ENCODE measurements at places on chromosomes 12 and 14.

DNA sequence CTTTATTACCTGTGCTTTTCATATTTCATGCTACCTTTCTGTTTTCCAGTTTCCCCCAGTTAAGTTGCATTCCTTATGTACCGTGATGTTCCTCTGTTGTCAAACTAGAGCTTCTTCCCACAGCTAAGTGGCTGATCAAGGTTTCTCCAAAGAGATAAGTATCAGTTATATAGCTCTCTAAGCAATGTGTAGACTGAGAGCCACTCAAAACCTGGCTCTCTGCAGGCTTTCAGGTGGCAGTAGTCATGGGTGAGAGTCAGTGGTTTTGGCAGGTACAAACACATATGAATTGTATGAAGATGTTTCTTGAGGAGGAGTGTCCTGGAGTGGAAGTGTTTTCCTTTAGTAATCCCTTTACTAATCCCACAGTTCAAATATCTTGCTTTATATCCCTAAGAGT is 28.4 kb downstream of the TXNRD1 start:
- DNase-seq = no peak

DNA sequence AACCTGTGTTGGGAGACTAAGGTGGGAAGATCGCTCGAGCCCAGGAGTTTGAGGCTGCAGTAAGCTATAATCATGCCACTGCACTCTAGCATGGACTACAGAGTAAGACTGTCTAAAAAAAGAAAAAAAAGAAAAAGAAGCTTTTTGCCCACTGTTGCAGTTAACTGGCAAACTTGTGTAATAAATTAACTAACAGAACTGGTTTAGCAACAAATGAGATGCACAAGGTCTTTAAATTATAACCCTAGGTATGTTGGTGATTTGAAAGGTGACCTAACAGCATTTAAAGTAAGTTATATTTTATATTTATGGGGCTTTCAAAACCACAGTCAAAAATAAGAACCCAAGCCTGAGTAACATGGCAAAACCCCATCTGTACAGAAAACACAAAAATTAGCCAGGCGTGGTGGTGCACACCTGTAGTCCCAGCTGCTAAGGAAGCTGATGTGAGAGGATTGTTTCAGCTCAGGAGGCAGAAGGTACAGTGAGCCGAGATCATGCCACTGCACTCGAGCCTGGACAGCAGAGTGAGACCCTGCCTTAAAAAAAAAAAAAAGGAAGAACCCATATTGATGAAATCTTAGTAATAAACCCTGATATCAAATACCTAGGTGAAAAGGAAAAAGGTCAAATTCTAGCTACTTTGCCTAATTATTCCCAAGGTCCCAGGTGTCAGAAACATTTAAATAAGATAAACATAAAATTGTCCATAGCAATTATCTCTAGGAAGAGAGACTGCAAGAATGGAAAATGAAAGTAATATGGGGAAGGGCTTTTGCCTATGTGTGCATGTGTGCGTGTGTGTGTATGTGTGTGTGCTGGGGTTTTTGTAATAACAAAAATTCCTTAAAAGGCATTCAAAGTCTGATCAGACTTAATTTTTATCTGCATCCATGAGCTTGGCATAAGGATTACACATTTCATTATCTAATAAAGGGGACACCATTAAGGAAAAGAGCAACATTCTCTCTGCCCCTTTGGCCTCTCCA is 15.4 kb downstream of the SYNE2 start:
- no peak for DNase-seq

- no peak for DNase-seq
Measured at GRCh38 chr12:78787576-78787975, 77.0 kb upstream of the SYT1 start.

DNA sequence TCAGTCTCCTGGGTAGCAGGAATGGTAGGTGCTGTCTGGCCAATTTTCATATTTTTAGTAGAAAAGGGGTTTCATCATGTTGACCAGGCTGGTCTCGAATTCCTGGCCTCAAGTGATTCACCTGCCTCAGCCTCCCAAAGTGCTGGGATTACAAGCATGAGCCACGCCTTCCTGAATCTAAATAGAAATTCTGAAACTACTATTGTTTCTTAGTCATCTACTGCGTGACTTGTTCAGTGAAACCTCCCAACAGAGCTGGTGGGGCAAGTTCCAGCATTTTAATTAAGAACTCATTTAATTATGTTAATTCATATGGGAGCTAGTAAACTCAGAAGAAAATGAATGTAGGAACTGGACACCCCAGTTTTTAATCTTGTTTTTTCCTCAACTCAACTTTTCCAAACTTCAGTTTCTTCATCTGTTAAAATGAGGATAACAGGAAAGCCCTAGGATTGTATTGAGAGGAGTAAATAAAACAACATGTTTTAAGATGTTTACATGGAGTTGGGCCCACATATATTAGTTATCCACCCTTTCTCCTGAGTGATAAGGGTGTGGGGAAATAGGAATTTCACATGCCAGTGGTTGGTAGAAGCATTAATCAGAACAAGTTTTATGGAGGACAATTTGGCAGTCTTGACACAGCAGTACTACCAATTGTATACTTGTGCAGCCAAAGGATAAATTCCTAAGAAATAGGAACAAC is 335.8 kb upstream of the E2F7 start:
- no peak for DNase-seq

DNA sequence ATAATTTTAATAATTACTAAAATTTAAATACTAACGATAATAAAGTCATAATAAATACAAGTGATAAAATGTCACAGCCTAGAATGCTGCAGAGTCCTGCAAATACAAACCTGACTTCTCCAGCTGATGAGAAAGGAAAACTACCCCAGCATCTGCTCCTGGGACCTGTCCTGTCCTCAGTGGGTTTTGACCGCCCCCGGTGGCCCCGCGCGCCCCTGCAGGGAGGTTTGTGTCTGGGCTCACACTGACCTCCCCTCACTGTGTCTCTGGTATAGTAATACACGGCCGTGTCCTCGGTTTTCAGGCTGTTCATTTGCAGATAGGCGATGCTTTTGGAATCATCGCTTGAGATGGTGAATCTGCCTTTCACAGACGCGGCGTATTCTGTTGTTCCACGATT is 1139.4 kb downstream of the TMEM121 start:
- no peak for DNase-seq

DNA sequence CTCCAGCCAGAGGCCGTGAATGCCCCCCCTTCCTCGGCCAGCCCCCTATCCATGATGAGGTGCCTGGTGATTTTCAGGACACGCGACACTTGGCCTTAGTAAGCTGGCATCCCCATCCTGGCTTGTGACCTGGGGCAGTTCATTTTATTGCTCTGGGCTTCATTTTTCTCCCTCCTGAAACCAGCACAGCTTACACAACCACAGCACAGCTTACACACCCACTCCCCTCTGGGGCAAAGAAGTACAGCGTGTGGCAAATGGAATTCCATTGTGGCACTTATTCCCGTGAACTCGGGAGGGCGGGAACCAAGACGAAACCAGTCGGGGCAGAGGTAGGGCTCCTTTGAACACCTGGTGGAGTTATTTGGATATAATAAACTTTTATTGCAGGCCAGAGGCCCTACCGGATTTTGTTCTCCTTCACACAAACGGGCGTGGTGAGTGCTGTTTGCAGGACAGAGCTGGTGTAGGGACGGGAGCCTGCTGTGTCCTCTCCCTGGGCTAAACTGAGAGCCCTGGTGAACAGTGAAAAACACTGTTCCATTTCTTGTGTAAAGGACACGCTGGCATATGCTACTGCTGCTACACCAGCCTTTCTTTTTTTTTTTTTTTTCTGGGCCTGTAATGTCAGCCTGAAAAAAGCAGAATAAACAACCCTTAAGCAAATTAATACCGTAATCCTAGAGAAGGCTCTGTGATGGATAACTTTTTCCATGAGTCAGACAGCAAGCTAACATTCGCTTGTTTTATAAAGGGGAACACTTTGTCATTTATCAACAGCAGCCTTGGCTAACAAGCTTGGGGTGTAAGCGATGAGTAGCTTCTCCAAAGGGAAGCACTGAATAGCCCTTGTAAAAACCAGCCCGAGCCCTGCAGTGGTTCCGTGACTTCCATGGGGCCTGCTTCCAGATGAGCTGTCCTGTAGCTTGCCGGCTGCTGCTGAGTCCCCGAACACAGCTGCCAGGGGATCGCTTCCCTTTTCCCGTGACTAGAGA is 29.3 kb downstream of the CD9 start:
- no peak for DNase-seq

DNA sequence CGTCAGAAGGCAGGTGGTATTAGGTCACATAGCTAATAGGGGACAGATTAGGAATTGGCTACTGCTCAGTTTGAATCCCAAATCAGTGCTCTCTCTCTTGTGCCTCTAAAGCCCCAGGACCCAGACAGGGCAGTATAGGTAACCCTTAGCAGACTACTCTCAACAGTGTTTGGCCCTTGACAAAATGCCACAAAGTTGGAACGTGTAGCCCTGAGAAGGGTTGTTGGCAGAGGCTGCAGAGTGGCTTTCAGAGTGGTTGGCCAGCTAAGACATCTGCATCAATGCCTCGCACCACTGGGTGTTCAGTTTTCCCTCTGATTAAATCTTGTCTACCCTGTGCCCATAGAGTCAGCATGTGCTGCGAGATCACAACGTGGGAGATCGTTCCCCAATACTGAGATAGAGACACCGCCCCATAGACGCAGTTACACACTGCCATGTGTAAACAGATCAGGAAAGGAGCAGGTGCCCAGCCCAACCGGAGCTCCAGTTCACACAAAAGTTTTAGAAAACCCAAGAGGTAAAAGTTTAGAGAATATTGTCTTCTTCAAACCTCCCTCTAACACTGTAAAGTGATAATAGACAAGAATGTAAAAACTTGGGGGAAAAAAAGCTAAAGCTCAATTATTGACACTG is 48.3 kb downstream of the EML1 start:
- no peak for DNase-seq

GRCh38 chr12:50458606-50459005 is 46.2 kb upstream of the DIP2B start:
- no peak for DNase-seq

GRCh38 chr14:88522393-88522792 is 32.4 kb downstream of the PTPN21 start:
- DNase-seq = no peak

DNA sequence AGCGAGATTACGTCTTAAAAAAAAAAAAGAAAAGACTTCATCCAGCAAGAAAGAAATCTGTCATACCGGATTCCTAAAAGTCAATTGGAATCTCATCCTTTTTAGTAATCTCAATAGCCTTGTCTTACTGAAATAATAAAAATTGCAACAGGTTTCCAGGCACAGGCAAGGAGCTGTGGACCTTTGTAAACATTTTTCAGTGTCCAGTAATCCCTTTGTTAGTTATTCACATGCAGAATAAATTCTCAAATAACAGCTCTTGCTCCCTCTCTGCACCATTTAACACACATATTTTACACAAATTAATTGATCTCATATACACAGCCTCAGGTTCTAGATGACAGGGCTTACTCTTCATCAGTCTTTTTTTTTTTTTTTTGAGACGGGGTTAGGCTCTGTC is 22.0 kb upstream of the CALM1 start:
- DNase-seq = no peak

DNA sequence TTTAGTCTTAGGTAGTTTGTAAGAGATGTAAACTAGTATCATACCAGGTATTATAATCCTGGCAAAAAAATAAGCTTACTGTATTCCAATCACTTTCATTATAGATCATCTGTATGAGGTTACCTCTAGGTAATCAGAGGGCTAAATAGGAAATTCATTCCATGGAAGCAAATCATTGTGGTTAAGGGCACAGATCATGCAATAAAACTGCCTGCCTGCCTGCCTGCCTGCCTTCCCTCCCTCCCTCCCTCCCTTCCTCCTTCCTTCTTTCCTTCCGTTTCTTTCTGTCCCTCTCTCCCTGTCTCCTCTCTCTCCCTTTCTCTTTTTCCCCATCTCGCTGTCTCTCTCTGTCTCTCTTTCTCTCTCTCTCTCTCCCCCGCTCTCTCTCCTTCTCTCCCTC is 3.2 kb upstream of the CLEC9A start:
- DNase-seq = no peak

DNA sequence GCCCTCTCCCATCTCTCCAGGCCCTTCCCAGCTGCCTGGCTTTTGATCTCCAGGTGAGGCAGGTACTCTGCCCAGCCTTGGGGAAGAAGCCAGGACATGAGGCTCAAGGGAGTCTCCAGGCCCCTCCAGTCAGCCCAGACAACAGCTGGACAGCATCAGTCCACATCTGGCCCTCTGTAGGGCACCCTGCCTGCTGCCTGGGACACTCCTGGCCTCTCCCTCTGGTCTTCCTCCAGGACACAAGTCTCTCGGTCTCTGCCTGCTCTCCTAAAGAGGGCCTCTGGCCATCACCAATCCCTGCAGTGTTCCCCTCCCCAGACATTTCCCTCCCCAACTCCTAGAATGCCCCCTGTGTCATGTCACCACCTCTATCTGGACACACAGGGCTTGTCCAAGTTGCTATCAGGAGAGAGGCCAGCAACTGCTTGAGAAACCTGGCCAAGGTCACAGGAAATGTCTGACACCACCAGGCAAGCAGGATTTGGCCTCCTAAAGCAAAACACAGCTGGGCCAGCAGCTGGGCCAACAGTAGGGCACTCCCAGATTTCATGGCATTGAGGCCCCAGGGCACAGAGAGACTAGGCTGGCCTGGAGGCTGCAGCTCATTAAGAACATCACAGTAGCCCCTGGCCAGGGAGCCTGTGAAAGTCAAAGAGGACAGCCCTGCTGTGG is 29.0 kb downstream of the LTBP2 start:
- no peak for DNase-seq

Data from effector memory CD4-positive, alpha-beta T cell (primary cell).